ENCODE measurements at places on chromosomes 7 and 10.

- no peak for DNase-seq
Observed at GRCh38 chr7:157819455-157819807, 482.6 kb downstream of the DNAJB6 start.

GRCh38 chr10:117096599-117097201, 41.4 kb downstream of the VAX1 start:
- no peak for DNase-seq

- no peak for DNase-seq
Observed at GRCh38 chr10:124045276-124045675, 48.1 kb downstream of the CHST15 start.

DNA sequence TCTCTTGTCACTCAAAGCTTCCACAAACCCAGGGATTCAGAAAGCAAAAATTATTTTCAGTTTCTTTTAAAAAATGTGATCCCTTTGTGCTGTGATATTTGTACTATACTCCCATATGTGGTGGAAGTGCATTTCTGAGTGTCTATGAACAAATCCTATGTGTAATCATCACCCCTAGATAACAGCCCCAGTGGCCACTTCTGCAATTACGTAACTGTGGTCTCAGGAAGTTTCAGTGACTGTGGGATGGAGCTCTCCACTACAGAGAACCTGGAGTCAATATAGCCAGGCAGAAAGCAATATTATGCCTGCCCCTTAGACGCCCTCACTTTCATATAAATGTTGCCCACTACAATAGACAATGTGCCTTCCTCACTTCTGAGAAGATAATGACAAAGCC, 1101.7 kb upstream of the GHITM start:
- DNase-seq = no peak

- DNase-seq = no peak
Observed at GRCh38 chr10:6650586-6650985, 70.5 kb upstream of the PRKCQ start.

- DNase-seq = no peak
Observed at GRCh38 chr10:97640868-97641811, 669 bp downstream of the PI4K2A start.

GRCh38 chr10:63798599-63799498, 277.6 kb downstream of the REEP3 start:
- no peak for DNase-seq

GRCh38 chr7:13850185-13850752, 139.2 kb downstream of the ETV1 start:
- peak; percentile 29 for DNase-seq

- DNase-seq = no peak
Observed at GRCh38 chr10:475709-476454, 213.6 kb downstream of the DIP2C start.

- no peak for DNase-seq
Observed at GRCh38 chr7:71486856-71487628, 355.1 kb downstream of the GALNT17 start.

GRCh38 chr10:24259365-24260130, 50.6 kb downstream of the KIAA1217 start:
- no peak for DNase-seq

- no peak for DNase-seq
Observed at GRCh38 chr10:116263870-116264655, 8.9 kb downstream of the GFRA1 start.

- DNase-seq = no peak
Observed at GRCh38 chr7:81013083-81013817, 94.4 kb upstream of the SEMA3C start.

- DNase-seq = no peak
Observed at GRCh38 chr7:34900891-34901513, 136.3 kb downstream of the DPY19L1 start.

GRCh38 chr7:130139193-130139960, 65.8 kb downstream of the TMEM209 start:
- no peak for DNase-seq

DNA sequence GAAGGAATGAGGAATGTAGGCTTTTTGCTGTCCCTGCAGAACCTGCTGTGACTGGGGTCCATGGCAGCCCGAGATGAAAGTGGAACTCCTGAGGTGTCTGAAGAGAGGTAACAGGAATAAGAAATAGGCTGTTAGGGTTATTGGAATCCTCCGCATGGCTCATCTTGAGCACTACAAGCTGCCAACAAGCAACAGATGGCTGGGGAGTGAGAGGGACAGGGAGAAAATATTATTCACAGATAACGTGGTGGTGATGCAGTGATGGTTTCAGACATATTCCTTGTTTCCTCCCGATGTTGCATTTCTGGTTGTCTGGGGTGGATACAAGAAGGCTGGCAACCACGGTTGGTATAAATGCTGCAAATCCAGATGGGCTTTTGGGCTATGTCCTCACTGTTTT, 46.1 kb downstream of the AP3M1 start:
- DNase-seq = no peak

- no peak for DNase-seq
Observed at GRCh38 chr7:117114272-117114671, 161.0 kb downstream of the ST7 start.

- no peak for DNase-seq
Observed at GRCh38 chr7:142185801-142186200, 72.1 kb downstream of the PRSS58 start.

- no peak for DNase-seq
Observed at GRCh38 chr10:84534168-84534567, 205.8 kb downstream of the CCSER2 start.

DNA sequence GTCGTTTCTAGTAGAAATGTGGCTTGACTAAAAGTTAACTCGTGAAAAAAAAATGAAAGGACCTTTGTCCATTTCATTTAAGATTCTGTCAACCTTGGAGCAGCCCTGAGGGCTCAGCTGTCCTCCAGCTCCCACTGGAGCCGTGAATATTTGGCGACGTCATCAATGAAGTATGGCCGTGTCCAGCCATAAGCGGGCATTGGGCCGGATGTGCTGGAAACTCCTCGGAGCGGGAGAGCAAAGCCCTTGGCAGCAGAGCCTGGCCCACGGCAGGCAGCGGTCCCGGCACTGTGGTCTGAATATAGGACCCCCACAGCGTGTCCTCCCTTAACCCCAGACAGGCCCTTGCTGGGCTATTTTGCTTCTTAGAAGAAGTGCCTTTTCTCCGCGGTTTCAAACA, 50.0 kb downstream of the JAKMIP3 start:
- DNase-seq = no peak

GRCh38 chr7:44212018-44212417, 11.2 kb downstream of the YKT6 start:
- no peak for DNase-seq

DNA sequence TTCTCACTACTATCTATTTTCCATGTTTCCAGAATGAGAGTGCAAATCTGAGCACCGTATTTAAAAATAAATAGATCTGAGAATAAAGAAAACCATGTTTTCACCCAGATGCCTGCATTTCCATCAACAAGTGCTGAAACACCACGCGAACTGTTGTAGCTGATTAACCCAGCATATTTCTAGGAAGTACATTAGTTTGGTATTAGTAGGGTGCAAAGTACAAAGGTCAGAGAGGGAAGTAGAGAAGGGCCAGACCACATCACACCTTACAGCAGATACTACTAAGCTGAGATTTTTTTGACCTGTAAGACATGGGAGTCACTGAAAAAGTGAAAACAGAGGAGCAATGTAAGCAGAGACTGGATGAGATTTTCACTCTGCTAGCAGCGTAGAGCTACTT, 181.3 kb downstream of the IMMP2L start:
- DNase-seq = no peak

DNA sequence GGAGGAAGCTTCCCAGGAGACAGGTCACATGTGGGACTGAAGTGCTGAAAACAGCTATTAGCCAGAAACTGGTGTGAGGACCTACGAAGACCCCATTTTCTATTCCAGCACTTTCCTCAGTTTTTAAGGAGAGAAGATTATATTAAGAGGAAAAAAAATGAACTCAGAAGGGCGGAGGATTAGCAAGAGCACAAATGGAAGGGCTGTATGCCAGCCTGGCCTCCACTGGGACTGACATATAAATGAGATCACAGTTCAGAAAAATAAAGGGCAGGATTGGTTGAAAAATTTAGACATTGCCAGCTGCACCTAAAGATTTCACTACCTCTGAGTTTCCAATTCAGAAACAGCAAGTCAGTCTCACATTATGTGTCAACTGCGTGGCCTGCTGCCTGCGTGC, 53.0 kb downstream of the GSDME start:
- no peak for DNase-seq

- DNase-seq = no peak
Observed at GRCh38 chr7:2517026-2517425, 2.5 kb upstream of the LFNG start.

DNA sequence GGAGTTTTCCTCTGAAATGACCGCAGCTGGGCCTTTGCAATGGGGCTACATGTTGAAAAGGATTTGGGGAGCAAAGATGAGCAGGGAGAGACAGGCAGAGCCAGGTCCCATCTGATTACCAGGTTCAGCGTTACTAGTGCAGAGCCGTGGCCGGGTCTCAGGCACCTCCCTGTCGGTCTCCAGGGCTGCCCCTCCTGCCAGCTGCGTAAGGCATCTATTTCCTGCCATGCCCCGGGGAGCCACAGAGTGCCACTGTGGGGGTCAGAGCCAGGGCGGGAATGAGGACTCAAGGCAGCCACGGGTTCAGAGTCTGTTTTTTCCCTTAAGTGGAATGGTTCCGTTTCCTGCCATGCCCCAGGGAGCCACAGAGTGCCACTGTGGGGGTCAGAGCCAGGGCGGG, 382.6 kb upstream of the SHH start:
- DNase-seq = no peak

DNA sequence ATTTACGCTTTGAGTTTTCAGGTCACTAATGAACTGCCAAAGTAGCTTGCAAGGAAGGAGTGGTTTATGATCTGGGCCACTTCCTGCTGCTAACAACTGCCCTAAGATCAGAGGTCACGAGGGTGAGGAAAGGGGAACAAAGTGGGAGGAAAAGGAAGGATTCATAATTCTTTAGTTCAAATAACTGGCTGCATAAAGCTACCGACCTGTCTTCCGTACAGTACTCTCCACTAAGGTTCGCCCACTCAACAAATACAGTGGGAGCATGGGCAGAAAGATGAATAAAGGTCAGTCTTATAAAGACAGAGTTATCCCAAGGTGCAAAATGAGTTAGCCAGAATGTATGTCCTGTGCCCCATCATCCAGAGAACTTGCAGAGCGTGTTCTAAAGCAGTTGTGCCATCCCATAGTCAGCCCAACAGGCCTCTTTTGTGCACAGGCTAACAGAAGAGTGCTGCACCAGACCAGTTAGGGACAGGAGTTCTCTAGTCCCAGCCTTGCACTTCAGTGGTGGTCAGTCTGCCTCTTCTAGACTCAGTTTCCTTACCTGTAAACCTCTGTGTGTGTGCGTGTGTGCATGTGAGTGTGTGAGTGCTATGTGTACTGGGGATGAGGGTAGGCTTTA, 65.9 kb downstream of the CREB3L2 start:
- no peak for DNase-seq

- no peak for DNase-seq
Observed at GRCh38 chr10:47412869-47413268, 28.8 kb upstream of the ZNF488 start.

GRCh38 chr10:21171197-21171935, 274.3 kb upstream of the NEBL start:
- no peak for DNase-seq

GRCh38 chr7:94973844-94974243, 66.5 kb downstream of the PPP1R9A start:
- no peak for DNase-seq

GRCh38 chr10:86139066-86139657, 227.4 kb downstream of the GRID1 start:
- DNase-seq = no peak

- no peak for DNase-seq
Observed at GRCh38 chr7:116169060-116169459, 41.3 kb upstream of the TES start.

- no peak for DNase-seq
Observed at GRCh38 chr7:32219416-32219815, 149.2 kb upstream of the PDE1C start.

DNA sequence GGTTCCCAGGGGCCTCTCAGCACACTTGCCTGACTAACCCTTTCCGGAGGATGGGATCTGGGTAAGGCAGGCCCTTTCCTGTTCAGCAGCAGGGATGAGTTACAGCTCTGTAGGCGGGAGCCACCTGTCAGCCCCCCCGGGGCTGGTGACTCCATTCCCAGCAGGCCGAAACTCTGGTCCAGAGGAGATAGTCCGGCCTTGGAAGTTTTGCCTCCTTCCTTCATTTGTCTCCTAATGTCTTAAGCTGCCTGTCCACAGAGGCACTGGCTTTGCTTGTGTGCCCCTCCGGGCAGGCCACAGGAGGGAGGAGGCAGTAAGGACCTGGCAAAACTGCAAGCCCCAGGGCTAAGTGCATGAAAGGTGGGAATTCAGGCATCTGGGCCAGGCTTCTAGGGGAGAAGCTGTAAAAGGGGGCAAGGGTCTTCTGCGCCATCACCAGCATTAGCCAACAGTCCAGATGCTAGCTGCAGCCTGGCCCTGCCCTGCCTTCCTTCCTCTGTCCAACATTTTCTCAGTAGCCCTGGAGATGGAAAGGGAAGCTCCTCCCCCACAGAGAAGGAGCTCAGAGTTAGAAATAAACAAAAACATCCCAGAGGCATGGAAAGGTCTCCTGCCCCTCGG, 1.2 kb downstream of the ADIRF start:
- no peak for DNase-seq

- no peak for DNase-seq
Observed at GRCh38 chr10:49174261-49174925, 13.8 kb downstream of the TMEM273 start.

GRCh38 chr7:158949359-158949758, 93.0 kb downstream of the DYNC2I1 start:
- DNase-seq = no peak

- DNase-seq = no peak
Observed at GRCh38 chr10:17383801-17384555, 70.4 kb downstream of the ST8SIA6 start.

GRCh38 chr7:151174246-151175046, 7.0 kb upstream of the GBX1 start:
- no peak for DNase-seq

GRCh38 chr10:133532871-133533270, 5.7 kb downstream of the CYP2E1 start:
- no peak for DNase-seq

- no peak for DNase-seq
Observed at GRCh38 chr7:142130267-142130666, 18.7 kb downstream of the MGAM2 start.

GRCh38 chr7:12722636-12723605, 35.5 kb downstream of the ARL4A start:
- no peak for DNase-seq
